Temporal lobe (tissue), 4 donors: ENCODE measurements at places on chromosomes 13 and 19. TPM values are rescaled to one million over a fixed set of nuclear protein-coding genes. Genes with fewer than 3 reads are reported as not detected.

SPACA4 gene
- not detected for total RNA-seq

FGF21 gene
- not detected for total RNA-seq

SYCN gene
- not detected for total RNA-seq

BICRA gene
- total RNA-seq = 3.7 TPM

RBM42 gene
- total RNA-seq = 18.4 TPM

SIPA1L3 gene
- 10.6 TPM for total RNA-seq

KCTD12 gene
- total RNA-seq = 126 TPM

EID2 gene
- total RNA-seq = 18.9 TPM

CDX2 gene
- total RNA-seq = not detected

LMTK3 gene
- 19.4 TPM for total RNA-seq

KLF16 gene
- total RNA-seq = 3.4 TPM

SLC15A1 gene
- 0.25 TPM for total RNA-seq

INSL3 gene
- not detected for total RNA-seq

KIR2DL3 gene
- total RNA-seq = not detected

TEAD2 gene
- total RNA-seq = 5.7 TPM

ZNF223 gene
- total RNA-seq = 12.0 TPM

CYP2S1 gene
- under 0.01 TPM for total RNA-seq

GET3 gene
- total RNA-seq = 33.2 TPM

PPFIA3 gene
- total RNA-seq = 33.9 TPM

THSD1 gene
- 6.9 TPM for total RNA-seq

ASF1B gene
- total RNA-seq = 1.7 TPM

FUT3 gene
- total RNA-seq = 0.25 TPM

ADM5 gene
- total RNA-seq = 0.49 TPM

ZNF98 gene
- 0.98 TPM for total RNA-seq

CYP2A6 gene
- not detected for total RNA-seq

F7 gene
- 0.49 TPM for total RNA-seq
